ENCODE measurements at places on chromosomes 4 and X.

DNA sequence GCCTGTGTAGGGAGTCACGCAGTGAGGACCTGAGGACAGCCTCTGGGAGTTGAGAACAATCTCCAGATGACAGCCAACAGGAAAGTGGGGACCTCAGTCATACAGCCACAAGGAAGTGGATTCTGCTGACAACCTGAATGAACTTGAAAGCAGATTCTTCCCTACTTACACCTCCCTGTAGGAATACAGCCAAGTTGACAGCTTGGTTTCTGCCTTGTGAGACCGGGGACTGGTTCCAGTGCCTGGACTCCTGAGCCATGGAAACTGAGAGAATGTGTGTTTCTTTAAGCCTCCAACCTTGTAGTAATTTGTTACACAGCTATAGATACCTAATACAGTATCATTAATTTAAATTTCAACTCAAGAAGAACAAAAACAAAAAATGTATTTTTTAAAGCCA is 107.5 kb downstream of the CNKSR2 start:
- ATAC-seq, result no peak

DNA sequence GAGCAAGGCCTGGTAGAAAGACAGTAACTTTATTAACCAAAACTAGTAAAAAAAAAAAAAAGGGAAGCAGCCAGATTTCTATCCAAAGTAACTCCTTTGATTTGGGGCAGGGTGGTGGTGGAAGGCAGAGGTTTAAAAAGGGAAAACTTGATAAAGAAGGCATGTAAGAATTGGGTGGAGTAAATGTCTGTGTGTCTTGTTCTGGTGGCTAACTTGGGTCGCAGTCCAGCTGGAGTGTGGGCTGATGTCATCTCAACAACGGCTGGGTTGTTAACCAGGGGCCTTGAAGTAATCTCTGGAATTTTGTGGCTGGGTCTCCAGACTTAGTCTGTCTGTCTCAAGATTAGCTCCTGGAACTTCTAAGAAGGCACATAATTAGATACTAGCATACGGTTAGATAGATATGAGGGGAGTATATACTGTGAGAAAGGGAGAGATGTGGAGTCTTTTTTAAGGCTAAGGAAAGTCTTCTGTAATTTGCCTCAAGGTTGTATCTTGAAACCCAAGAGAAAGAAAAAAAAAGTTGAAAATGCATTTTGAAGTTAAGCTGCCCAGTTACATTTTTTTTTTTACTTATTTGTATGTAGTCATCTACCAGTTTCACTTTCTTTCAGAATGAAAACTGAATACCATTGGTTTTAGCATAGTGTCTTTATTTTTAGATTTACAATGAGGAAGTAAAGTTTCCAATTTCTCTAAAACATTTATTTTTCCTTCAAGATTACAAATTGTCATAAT is 48.3 kb downstream of the MTHFD2L start:
- no peak for ATAC-seq

DNA sequence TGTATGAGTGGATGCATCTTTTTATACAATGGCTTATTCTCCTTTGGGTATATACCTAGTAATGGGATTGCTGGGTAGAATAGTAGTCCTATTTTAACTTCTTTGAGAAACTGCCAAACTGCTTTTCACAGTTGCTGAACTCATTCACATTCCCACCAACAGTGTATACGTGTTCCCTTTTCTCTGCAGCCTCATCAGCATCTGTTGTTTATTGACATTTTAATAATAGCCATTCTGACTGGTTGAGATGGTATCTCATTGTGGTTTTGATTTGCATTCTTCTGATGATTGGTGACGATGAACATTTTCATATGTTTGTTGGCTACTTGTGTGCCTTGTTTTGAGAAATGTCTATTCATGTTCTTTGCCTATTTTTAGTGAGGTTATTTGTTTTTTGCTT is 687.0 kb upstream of the EPHA5 start:
- ATAC-seq, result no peak

DNA sequence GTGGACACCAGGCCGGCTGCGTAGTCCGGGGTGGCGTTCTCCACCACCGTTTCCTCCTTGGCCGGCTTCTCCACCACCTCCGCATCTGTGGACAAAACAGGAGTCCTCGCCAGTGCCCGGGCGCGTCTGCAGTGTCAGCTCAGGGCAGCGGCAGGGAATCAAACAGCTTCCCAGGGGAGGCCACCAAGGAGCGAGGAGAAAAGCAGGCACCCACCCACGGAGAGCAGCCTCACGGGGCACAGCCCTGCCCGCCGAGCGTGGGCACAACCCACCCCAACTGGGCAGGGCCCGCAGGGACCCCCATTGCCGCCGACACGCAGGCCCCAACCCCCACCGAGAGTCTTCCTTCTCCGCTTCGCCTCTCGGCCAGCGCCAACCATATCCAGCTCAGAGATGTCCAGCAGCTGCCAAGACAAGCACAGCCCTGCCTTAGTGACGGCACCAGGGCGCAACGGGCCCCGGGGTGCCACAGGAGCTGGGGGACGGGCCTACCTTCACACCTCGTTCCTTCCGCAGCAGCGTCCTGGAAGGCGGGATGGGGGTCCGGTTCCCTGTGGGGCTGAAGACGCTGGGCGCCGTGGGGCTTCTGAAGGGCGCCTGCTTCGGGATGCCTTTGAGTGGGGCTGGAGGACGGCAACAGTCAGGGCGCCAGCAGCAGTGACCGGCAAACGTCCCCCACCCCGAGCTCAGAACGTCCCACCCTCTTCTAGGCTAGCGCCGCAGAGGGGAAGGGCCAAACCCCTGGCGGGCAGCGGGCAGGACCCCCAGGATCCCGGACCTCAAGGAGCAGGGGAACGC is 22.8 kb downstream of the NELFA start:
- ATAC-seq, result no peak

GRCh38 chrX:17030580-17031270 is 84.3 kb downstream of the REPS2 start:
- ATAC-seq, result no peak

- ATAC-seq, result peak; percentile 34
Observed at GRCh38 chrX:65745992-65746391, 78.5 kb downstream of the MSN start.

DNA sequence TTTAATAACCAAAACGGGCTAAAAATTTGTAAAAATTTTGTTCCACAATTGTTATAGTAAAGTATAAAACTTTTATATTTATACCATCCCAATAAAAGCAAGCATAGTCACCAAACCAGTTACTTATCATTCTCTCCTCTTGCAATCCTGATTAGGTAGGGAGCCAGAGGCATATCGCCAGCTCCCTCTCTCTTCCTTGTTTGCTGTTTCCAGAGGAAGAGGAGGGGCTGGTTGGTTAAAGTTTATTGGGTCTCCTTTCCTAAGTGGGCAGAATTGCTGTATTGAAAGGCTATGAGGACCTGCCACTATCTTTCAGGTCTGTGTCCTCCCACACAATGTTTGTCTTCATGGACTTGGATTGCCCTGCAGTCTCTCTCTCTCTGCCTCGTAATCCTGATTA is 29.6 kb upstream of the BBS12 start:
- ATAC-seq, result no peak

GRCh38 chrX:103953353-103953752 is 9.1 kb upstream of the TMSB15B start:
- no peak for ATAC-seq

DNA sequence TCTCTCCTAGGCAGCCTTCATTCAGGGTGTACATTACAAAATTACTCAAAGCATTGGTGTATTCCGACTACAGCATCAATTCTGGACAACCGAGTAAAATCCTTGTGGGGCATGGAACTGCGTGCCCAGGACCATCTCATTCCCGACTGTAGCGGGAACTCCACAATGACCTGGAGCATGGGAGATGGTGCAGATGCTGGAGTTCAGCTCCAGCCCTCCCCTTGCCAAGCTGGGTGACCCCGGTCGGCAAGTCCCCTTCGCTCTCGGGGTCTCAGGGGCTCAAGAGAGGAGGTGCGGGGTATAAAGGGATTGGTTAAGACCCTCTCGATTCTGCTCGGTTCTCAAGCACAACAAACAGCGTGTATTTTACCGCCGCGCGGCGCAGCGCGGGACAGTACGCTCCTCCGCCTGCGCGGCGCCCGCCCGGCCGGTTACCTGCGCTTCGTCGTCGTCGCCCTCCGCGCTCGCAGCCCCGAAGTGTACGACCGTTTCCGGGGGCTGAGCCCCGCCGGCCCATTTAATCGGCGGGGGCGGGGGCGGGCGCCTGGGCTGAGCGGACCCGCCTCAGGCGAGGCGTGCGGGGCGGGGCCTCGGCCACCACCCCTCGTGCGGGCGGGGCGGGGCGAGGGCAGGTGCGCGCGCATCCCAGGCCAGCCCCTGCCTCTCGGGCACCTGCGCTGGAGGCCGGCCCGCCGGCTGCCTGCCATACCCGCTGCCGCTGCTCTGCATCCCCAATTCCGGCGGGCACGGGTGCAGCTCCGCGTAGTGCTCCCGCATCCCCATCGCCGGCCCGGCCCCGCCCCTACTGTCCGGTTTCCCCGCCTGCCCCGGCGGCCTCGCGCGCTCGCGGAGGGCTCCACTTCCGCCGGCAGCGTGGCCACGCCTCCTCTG is at the start of gene G6PD:
Gene G6PD, minus strand, starts transcription at position 493 of the 891 bp plus-strand sequence. CDS start 691 bp downstream, outside the sequence.
- ATAC-seq, result peak; percentile 40

GRCh38 chr4:155487210-155487609 is 110.4 kb upstream of the MAP9 start:
- ATAC-seq, result no peak

DNA sequence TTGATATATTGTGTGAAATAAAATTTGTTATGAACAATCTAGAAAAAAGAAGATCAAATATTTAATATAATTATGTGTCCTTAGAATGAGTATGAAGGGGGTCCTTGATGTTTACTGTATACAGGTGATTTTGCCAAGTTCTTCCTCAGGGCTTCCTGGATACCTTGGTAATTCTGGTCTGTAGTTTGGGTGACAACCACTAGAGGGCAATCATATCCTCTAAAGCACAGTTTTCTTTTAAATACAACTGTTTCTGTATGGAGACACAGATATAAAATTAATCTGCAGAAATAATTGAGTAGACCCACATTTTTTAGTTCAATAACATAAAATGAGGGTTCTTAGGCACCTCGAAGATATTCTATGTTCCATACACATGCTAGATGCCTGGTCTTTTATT is 157.7 kb downstream of the SPANXN1 start:
- ATAC-seq, result no peak

DNA sequence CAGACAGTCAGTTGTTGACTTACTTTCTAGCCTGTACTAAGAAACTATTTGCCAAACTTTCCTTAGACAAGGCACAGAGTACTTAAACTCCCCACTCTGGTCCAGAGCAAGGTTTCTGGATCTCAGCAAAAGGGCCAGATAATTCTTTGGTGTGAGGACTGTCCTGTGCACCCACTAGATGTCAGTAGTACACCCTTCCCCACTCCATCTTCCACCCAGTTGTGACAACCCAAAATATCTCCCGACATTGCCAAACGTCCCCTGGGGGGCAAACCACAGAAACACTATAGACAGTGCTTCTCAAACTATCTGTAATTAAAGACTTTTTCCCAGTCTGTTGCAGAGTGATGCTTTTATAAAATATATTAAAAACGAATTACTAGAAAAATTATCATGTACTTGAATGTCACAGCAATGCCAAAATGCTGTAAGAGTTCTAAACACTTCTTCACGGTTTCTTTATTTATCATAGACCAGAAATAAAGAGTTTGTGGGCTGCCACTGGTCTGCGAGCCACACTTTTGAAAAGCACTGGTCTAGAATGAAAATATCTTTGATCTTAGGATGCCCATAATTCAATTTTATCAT is 203.5 kb downstream of the PRDM5 start:
- ATAC-seq, result peak; percentile 86

DNA sequence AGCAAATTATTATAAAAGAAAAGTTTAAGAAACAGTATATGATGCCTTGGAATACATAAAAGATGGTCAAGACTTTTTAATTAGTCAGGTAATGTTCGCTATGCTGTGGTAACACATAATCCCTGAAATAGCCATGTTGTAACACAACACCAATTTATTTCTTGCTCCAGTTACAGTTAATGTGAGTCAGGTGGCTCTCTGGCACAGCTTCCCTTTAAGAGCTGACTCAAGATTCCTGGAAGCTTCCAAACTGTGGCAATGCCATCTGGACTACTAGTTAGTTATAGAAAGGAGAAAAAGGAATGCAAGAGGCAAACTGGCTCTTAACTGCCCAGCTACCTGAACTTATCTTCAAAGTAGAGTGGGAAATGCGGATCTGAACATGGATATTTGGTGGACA is 210.5 kb downstream of the CHM start:
- no peak for ATAC-seq

- no peak for ATAC-seq
Observed at GRCh38 chr4:183175631-183176232, 76.7 kb downstream of the WWC2 start.

- ATAC-seq, result peak; percentile 81
Observed at GRCh38 chr4:88138561-88138960, 19.9 kb downstream of the ABCG2 start.

DNA sequence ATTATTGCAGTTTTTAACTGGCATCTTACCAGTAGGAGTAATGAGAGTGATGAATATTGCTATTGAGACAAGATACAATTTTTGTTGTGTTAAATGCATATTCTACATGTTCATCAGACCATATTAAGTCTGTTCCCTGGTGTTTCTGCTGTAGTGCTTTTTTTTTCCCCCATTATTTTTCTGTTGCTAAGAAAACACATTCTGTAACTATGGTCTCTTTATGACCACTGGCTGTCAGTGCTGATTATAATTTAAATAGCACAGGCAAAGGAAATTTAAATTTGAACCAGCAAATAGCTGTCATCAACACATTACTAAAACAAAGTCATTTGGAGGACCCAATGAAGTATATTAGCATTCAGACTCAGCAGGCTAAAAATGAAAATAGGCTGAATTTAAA is 98.3 kb upstream of the ANKRD50 start:
- peak; percentile 58 for ATAC-seq
